Neural crest cell (in vitro differentiated cells): ENCODE measurements at places on chromosomes 1 and 21. TPM values are rescaled to one million over a fixed set of nuclear protein-coding genes. Genes with fewer than 3 reads are reported as not detected.

RGS7 gene
- total RNA-seq: 0.39 and 0.65 TPM in 2 replicates

FLG2 gene
- total RNA-seq: not detected in 2 replicates

KCNJ9 gene
- total RNA-seq: 0.11 and 0.19 TPM in 2 replicates

OR2L3 gene
- total RNA-seq: not detected in 2 replicates

ZSWIM5 gene
- 13.1 and 13.2 TPM in 2 replicates for total RNA-seq

LCE1D gene
- not detected in 2 replicates for total RNA-seq

FCRL1 gene
- not detected in 2 replicates for total RNA-seq

KRTAP19-3 gene
- total RNA-seq: not detected in 2 replicates

GBP5 gene
- not detected in 2 replicates for total RNA-seq

HSPB7 gene
- not detected in 2 replicates for total RNA-seq

IL20 gene
- total RNA-seq: not detected in 2 replicates

FMN2 gene
- total RNA-seq: 13.2 and 16.6 TPM in 2 replicates

RPS6KA1 gene
- total RNA-seq: 41.6 and 43.8 TPM in 2 replicates

PER3 gene
- total RNA-seq: 5.3 and 5.6 TPM in 2 replicates

C21orf58 gene
- total RNA-seq: 61.0 and 61.5 TPM in 2 replicates

PEX11B gene
- 18.7 and 22.1 TPM in 2 replicates for total RNA-seq

OR2L2 gene
- total RNA-seq: 0.09 TPM in 2 replicates

SEMA4A gene
- 1.3 and 2.1 TPM in 2 replicates for total RNA-seq

SCCPDH gene
- total RNA-seq: 53.1 and 54.3 TPM in 2 replicates
